GOT3 (cell line): ENCODE measurements at places on chromosomes 1 and 21.

GRCh38 chr1:113818578-113818977, 6.3 kb upstream of the RSBN1 start:
- no peak for DNase-seq

- DNase-seq: no peak
Observed at GRCh38 chr1:184664042-184664660, 90.5 kb downstream of the EDEM3 start.

- DNase-seq: no peak
Observed at GRCh38 chr1:77468257-77468948, 186.6 kb downstream of the AK5 start.

DNA sequence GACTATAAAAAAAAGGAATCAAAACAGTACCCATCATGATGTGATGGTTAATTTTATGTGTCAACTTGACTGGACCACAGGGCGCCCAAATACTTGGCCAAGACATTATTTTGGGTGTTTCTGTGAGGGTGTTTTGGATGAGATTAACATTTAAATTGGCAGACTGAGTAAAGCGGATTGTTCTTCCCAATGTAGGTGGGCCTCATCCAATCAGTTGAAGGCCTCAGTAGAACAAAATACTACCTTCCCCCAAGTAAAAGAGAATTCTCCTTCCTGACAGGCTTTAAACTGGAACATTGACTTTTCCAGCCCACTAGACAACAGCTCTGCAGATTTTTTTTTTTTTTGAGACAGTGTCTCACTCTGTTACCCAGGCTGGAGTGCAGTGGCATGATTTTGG, 10.7 kb downstream of the RAB29 start:
- no peak for DNase-seq

DNA sequence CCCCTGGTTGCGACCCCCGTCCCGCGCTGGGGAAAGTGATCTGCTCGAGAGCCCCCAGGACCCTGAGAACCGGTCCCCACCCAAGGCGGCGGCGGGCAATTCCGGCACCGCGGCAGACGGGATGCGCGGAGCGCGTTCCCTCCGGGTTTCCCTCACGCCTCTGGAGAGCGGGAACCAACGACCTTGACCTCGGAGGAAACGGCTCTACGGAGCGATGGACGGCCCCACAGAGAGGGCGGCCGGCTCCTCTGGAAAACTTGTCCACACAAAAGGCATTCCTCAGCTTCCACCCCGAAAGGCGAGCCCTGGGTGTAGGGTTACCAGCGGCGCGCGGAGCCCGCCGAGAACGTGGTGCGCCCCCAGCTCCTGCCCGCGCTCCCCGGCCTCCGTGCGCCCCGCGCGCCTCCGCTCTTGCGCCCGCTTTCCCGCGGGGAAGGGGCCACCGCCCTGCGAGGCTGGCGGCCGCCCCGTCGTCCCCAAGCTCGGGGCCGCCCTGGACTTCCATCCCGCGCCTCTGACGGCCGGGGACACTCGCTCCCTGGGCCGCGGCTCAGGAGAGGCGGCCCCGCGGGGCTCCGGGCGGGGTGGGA, 391 bp upstream of the KIAA1614 start:
- no peak for DNase-seq

DNA sequence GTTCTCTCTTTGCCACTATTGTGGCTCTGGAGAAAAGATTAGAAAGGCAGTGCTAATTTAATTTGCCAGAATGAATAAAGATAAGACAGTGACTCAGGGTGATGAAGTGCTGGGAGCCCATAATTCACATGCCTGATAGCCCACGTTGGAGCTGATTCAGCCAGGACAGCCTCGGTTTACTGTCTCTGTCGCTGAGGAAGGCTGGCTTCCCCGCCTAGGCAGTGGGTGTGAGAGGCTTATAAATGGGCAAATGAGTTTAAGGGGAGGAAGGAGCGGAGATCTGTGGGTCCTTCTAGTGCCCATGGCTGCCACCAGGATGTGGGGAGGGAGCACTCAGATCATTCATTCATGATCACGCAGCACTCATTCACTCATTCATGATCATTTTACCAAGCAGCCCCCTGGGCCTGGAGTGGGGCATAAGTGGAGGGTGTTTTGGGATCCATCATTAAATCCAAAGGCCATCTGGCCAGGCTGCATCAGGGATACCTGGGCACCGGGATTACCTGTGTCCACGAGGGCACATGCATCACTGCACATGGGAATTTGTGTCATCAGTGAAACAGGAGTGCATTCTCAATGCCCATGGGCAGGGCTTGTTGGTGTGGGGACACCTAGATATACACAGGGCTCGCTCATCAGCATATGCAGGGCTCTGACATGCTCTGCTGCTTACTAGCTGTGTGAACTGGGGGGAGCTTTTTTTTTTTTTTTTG, 315.4 kb downstream of the MATN1 start:
- no peak for DNase-seq

DNA sequence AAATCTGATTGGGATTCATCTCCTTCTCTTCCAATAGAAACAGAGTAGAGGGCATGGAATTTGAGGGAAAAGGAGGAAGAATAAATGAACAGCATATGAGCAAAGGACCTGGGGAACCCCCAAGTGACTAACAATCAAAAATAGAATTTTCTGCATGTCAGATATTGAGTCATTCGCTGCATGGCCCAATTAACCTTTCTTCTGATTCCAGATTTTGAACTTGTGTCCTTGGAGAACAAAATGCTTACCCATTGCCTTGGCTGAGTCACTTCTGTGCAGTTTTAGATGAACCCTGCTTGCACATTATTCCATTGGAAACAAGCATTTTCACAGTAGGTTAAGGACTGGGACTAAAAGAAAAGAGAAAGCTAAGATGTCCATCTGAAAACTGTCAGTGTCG, 390.5 kb downstream of the ST6GALNAC3 start:
- DNase-seq: no peak

- DNase-seq: no peak
Observed at GRCh38 chr21:24131056-24131455, 1476.2 kb downstream of the MRPL39 start.

- no peak for DNase-seq
Observed at GRCh38 chr1:28265577-28265976, 6.3 kb downstream of the SESN2 start.

DNA sequence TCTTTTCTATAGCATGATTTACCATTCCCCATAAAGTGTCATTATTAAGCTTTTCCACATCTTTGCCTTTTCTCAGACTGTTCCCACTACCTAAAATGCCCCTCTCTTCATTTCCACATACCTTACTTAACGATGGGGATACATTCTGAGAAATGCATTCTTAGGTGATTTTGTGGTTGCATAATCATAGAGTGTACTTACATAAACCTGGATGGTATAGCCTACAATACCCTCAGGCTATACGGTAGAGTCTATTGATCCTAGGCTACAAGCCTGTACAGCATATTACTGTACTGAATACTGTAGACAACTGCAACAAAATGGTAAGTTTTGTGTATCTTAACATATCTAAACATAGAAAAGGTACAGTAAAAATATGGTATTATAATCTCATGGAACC, 54.8 kb upstream of the MUTYH start:
- DNase-seq: no peak

GRCh38 chr1:204619721-204620120, 65.8 kb downstream of the LRRN2 start:
- no peak for DNase-seq

- DNase-seq: no peak
Observed at GRCh38 chr1:226223157-226223785, at the start of gene MIXL1. TSS of gene MIXL1 (plus strand) at chr1:226223664. CDS start at chr1:226223682, 18 bp downstream.

GRCh38 chr1:4452701-4453100, 201.7 kb upstream of the AJAP1 start:
- no peak for DNase-seq

- no peak for DNase-seq
Observed at GRCh38 chr21:26195708-26196107, 25.1 kb upstream of the APP start.

DNA sequence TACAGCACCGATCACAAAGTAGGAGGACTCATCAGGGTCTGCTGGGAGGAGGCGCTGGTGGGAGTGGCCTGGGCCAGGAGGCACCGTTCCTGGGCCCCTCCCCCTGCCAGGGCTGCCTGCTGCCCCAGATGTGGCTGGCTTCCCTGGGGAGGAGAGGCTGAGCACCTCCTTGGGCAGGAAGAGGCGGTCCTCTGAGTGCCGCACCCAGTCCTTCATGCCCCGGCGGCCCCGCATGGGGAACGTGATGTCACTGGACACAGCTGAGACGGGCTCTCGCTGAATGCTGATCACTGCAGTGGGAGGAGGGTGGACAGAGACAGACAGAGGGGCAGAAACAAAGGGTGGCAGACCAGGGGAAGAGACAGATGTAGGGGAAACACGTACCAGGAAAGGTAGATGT, 24.8 kb downstream of the ADGRB2 start:
- no peak for DNase-seq

DNA sequence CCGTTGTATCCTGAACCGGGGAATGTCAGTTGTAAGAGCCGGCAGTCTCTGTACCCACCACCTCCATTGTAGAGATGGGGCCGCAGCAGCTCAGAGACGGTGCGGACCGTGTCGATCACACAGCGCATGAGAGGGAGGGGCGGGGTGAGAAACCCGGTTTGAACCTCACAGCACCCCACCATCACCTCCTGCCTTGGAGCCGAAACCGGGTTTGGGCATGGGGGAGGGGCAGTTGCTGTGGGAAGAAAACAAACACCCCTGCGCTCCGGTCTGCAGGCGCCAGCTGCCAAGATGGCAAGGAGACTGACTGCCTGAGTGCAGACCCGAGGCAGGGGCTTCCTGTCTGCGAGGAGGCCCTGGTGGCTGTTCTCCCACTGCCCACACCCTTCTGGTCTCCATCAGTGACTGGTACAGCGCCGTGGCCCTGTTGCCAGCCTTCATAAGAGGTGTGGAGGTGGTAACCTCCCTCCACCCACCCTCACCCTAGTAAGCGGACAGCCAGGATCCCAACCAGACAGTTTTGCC, 69.2 kb upstream of the SSBP3 start:
- no peak for DNase-seq

DNA sequence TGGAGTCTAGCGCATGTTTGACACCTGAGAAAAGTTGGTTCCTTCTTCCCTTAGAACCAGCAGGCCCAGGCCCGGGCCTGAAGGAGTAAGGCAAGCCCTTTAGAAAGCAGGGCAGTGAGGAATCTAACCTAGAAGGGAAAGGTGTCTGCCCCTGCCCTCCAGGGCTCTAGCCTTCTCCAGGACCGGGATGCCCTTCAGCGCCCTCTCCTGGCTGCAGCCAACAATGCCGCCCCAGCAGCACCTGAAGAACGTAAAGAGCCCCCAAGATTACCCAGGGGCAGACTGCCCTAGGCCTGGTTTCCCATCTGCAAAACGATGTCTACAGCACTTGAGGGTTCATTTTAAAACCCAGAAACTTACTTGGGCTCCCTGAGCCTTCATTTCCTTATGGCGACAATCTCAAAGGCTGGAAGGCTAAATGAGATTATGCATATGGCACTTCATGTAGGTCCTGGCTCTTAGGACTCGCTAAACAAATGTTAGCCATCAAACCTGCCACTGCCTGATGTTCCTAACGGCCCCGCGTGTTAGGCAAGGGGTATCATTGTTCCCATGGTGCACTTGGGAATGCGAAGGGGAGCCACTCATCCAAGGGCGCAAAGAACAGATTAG, 106.7 kb upstream of the KLHDC7A start:
- DNase-seq: no peak

GRCh38 chr1:184258525-184258924, 128.3 kb upstream of the C1orf21 start:
- DNase-seq: no peak

GRCh38 chr1:5098981-5099385, 444.6 kb downstream of the AJAP1 start:
- DNase-seq: no peak

- no peak for DNase-seq
Observed at GRCh38 chr1:91876040-91876470, 9.9 kb downstream of the TGFBR3 start.

DNA sequence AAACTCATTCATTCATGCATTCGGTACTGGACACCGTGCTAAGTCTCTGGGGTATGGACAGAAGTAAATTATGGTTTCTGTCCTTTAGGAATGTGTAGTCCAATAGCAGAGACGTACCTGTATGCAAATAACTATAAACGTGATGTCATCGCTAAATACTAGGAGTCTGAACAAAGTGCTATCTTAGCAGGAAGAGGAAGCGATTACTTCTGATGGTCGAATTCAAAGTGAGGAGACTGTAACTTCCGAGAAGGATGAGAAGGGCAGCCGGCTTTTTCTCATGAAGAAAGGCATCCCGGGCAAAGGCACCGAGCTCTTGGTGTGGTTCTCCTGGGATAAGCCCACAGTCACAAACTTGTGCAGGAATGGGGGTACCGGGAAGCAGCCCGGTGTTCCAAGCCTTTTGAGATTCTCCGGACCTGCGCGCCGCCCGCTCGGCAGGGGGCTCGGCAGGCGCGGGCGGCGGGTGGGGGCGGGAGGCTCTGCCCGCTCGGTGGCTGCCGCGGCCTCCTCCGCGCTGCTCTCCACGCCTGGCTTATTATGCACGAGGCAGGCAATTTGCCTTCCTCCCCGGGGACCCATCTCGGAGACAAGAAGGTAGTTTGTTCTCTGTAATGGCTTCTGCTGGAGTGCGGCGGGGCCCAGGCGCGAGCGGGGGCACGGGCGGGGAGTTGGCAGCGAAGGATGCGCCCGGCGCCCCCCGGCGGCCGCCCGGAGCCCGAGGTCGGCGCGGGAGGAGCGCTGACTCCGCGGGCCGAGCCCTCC, 67.5 kb upstream of the CD1D start:
- no peak for DNase-seq

GRCh38 chr1:117820096-117820495, 109.3 kb downstream of the GDAP2 start:
- DNase-seq: no peak

DNA sequence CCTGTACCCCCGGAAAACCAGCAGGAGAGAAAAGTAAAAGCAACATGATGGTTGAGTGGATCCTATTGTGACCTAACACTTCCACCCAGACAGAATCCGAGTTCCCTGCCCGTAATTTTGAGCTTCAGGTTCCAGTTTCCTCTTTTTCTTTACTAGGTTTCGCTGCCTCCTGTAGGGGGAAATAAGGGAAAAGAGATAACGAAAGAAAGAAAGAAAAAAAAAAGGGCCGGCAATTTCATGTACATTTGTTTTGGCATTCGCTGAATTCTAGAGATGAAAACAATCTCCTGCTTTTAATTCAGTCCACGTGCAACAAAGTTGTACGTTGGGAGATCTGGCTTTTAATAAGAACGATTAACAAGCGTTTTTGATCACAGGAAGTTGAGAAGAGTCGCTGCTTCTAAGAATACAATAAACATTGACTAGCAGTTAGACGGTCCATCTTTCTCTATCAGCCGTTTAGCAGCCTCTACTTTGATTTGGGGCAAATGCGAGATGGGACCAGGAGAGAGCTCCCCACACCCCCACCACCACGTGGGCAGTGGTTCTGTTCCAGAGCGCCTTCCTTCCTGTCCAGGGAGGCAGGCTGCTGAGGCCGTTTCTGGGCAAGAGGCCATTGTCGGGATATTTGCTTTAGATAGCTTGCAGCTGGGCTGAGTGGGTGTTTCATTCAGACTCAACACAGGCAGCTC, 155.9 kb upstream of the RUNX1 start:
- DNase-seq: no peak
